ENCODE measurements at places on chromosomes 1 and 21. TPM values are rescaled to one million over a fixed set of nuclear protein-coding genes. Genes with fewer than 3 reads are reported as not detected.

Gene ADAMTSL4
- total RNA-seq = 0.11 TPM

Gene CFHR5
- total RNA-seq = not detected

Gene ASCL5
- 0.36 TPM for total RNA-seq

Gene RPS27
- 1,644 TPM for total RNA-seq

Gene AHDC1
- 26.3 TPM for total RNA-seq

Gene CD5L
- total RNA-seq = not detected

Gene ATP1A4
- not detected for total RNA-seq

Gene HCN3
- 1.5 TPM for total RNA-seq

Gene FCRL5
- not detected for total RNA-seq

Gene STYXL2
- total RNA-seq = not detected

Gene ADORA3
- total RNA-seq = not detected

Gene HDGF
- 235 TPM for total RNA-seq

Gene HLX
- not detected for total RNA-seq

Gene RHEX
- not detected for total RNA-seq

Gene PROK1
- total RNA-seq = not detected

Gene DCST1
- not detected for total RNA-seq

Gene AADACL4
- total RNA-seq = not detected

Gene NPHP4
- total RNA-seq = 16.5 TPM

Gene DNALI1
- total RNA-seq = not detected

Gene FAM72C
- total RNA-seq = 25.9 TPM

Gene HSPA13
- total RNA-seq = 37.1 TPM

Gene ACKR1
- not detected for total RNA-seq

Gene JAM2
- 1.5 TPM for total RNA-seq

Gene ERRFI1
- total RNA-seq = 1.6 TPM

Gene ZBED6
- total RNA-seq = 17.3 TPM

Gene ZFYVE9
- 5.6 TPM for total RNA-seq

Gene RPL22
- total RNA-seq = 372 TPM

Gene LAMC2
- not detected for total RNA-seq

Gene PTGS2
- total RNA-seq = 0.09 TPM

Gene OSCP1
- total RNA-seq = 1.5 TPM

Gene PCAT6
- total RNA-seq = 0.94 TPM

Gene EVA1C
- 13.7 TPM for total RNA-seq

Gene CERS2
- 129 TPM for total RNA-seq
